ENCODE measurements at places on chromosomes 3 and 15.

DNA sequence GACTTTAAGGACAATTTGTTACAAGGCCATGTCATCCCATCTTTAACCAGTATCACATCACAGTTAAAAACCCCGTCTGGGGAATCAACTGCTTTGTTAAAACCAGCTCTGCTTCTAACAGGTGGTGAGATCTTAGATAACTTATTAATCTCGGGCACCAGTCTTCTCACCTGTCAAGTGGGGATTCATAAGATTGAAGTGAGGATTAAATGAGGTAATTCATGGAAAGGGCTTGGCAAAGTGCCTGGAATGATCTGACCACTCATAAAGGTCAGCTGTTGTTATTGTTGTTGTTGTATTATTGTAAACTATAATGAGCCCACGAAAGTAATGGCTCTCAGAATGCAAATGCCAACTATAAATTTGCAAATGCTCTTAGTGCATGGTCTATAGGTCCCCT is 30.1 kb upstream of the SLC24A5 start:
- DNase-seq = no peak

- no peak for DNase-seq
Observed at GRCh38 chr3:132047209-132047608, 12.4 kb upstream of the CPNE4 start.

DNA sequence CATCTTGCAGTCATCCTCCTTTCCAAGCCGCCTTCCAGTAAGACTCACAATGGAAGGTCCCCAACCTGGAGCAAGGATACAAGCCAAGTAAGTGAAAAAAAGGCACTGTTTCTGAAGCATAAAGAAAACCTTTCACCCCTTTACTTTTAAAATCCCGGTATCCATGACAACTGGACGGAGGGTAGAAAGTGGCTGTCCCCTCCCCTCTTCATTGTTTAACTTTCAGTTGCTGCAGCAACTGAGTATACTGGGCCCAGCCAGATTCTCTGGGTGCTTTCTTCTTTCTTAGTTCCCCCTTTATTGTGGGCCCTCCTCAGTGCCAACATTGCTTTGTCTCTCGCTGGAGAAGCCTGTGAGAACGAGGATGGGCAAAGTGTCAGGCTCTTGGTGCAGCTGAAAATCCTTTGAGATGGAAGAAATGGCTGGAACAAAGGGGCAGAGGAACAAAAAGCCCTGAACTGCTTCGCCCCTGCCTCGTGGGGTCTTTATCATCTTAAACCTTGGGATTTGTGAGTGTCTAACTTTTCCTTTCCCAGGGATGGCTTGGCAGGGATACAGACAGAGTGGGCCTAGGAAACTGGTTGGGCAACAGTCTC is 224.0 kb upstream of the RGMA start:
- DNase-seq = no peak

DNA sequence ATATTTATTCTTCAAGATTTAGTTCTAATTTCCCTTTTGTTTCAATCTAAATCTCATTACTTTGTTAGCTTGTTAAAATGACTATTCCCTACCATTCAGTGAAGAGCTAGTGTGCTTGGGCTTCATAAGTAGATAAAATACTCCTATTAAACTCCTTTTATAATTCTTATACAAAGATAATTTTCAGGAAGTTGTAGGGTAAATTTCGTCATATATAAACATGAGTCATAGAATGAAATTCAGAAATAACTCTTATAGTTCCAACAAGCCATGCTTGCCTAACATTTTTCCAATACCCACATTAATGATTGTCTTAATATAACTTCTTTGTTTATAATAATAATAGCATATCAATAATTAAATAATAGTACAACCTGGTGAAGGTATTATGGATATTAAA is 407.3 kb downstream of the NAALADL2 start:
- no peak for DNase-seq

DNA sequence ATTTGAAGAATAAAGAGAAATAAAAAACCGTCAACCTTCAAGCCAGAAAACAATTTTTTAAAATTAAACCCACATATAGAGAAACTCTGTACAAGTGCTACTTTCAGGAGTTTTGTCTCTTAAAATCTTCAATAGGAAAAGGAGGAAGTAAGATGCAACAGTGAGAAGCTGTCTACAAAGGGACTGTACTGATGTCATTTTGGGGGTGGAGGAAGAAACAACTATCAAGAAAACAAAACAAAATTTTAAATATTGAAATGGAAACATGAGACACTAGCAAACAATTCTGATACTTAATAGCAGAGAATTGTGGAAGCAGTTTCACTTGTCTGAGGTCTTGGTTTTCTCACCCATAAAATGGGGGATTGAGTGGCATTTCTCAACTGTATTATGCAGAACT is 84.4 kb downstream of the SLMAP start:
- no peak for DNase-seq

DNA sequence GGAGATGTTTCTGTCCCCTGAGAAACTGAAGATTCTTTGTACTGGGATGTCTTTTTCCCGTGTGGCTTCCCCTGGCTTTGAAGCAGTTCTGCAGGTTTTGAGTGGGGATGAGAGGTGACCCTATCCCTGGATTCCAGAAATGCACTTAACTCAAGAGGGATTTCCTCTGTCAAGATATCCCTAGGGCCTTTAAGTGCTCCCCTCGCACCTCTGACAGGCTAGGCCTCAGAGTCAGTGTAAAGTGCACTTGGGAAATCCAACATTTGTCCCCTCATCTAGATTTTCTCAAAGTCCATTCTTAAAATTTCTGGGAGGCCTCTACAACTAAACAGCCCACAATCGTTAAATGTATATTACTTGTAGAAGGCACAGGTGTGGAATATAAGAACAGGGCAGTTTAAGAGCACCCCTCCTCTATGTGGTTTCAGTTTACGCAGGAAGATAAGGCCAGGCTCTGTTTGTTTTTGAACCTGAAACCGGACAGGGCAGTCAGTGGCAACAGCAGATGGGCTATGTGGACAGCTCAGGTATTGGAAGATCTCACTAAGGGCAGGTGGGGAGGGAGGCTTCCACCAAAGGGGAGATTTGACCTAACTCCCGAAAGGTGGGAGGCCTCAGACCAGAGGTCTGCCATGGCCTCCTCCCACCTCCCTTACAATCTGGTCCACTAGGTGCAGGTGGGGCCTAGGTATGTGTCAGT is 4.8 kb downstream of the C3orf52 start:
- DNase-seq = no peak

GRCh38 chr3:188358787-188359493 is 205.0 kb downstream of the LPP start:
- DNase-seq = no peak

DNA sequence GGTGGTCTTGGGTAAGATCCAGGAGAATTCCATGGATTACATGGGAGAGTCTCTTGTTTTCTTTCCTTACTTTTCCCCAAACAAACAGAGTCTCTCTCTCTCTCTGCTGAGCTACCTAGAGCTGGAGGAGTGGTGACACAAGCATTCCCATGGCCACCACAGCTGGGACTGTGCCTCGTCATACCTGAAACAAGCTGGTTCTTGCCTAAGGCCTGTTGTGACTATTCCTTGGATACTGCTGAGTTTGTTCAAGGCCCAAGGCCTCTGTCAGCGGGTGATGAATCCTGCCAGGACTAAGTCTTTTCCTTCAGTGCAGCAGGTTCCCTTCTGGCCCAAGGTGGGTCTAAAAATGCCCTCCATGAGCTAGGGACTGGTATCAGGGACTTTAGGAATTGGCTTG is 378.1 kb upstream of the ZNF385D start:
- DNase-seq = no peak

DNA sequence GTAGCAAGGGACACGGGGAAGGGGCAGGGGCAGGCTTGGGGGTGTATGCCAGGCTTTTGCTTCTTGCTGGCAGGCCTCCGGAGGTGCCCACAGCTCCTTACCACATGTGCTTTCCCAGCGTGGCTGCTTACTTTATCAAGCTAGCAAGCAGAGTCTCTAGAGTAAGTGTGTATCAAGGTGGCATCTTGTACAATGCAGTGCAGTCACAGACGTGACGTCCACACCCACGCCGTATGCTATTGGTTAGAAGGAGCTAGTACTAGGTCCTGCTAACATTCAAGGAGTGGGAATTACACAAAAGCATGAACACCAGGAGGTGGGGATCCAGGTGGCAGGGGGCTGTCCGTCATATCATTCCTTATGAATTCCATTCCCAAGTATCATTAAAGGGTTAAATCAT is 15.3 kb upstream of the AGBL1 start:
- DNase-seq = no peak

- no peak for DNase-seq
Observed at GRCh38 chr3:58084788-58085543, 76.7 kb downstream of the FLNB start.

- DNase-seq = no peak
Observed at GRCh38 chr15:83198476-83198875, 9.1 kb downstream of the HDGFL3 start.

DNA sequence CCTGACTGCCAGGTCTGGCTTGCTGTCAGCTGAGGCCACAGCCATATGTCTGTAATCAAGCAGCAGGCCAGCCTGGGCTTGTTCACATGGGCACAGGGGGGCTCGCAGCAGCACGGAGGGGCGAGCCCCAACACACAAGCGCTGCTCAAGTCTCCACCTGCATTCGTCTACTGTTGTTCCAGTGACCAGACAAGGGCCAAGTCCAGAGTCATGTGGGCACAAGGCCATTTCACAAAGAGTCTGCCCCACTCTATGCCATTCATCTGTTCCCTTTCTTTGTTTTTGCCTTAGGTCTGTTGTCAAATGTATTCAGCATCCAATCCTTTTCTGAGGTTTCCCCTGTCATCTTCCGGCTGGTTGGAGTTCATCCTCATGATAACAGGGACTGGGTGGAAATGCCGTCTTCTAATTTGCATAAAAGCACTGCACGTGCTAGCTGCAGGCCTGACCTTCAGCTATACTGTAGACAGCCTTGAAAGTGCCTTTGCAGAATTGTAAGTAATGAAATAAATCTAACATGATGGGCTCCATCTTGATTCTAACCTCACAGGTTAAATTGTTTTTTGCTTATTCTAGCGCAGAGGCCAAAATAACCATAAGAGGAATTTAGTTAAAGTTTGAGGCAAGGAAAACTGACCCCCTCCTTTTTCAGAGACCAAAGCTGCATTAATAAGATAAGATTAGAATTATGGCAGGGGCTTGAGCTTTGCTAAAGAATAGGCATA is 28.6 kb upstream of the KBTBD12 start:
- no peak for DNase-seq

DNA sequence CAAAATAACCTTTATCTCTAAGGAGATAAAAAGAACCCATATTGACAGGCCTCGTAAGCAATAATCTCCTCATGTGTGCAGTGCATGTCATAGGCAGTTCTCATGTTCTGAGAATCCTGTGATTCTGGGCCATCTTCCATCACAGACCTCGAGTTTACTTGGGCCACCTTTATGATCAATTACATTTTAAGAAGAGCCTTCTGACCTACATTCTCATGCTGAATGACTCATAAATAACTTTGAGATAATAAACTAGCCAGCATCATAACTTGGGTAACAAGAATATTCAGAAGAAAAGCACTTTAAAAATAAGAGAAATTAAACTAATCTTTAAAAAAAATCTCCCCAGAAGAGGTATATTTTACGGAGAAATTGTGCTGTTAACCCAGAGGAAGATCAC is 310.7 kb upstream of the ZNF717 start:
- no peak for DNase-seq

DNA sequence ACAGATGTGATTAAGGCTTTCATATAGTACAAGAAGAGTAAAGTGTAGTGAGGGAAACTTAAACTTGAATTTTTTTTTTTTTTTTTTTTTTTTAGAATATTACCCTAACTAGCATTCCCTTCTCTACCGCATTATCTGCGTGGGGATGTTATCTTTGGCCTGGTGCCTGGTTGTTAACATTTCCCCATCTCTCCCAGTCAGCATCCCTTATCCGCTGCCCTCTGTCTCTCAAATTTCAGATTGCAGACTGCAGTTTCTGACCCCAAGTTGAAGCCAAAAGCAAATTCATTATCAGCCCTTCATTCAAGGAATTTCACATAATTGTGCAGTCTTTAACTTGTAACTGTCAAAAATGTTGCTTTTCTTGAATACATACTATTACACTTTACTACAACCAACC is 353.0 kb downstream of the PLOD2 start:
- no peak for DNase-seq

DNA sequence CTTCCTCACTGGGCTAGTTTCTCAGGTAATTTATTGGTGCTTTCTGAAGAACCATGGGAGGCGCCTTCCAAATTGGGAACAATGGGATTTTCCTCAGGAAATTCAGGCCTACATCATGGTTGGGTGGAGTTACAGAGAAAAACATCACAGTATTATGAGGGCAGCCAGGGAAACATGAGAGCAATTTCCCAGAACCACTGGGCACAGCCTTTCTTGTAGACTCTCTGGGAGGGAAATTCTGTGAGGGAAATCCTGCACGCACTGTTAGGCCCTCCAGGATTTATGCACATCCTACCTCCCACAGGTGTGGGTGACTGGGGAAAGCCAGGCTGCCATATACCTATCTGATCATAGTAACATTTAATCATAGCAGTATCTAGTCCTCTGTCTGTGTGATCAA is 13.2 kb downstream of the POPDC2 start:
- DNase-seq = no peak

- DNase-seq = no peak
Observed at GRCh38 chr3:60250810-60251209, 1000.4 kb downstream of the FHIT start.

DNA sequence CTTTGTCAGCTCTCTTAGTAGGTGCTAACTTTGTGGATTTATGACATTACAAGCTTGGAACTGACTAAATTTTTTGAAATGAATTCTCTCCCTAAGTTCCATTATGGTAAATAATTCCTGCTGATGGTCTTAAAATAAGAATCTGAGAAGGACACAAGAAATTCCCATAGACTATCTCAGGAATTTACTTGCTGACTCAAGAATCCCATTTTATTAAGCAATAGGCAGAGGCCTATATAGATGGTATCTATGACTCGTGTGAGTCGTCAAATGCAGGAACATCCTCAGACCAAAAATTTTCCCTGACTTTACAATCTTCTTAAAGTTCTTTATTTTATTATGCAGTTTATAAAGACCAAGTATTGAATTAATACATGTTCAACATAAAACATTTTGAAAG is 30.7 kb upstream of the CBLB start:
- no peak for DNase-seq

DNA sequence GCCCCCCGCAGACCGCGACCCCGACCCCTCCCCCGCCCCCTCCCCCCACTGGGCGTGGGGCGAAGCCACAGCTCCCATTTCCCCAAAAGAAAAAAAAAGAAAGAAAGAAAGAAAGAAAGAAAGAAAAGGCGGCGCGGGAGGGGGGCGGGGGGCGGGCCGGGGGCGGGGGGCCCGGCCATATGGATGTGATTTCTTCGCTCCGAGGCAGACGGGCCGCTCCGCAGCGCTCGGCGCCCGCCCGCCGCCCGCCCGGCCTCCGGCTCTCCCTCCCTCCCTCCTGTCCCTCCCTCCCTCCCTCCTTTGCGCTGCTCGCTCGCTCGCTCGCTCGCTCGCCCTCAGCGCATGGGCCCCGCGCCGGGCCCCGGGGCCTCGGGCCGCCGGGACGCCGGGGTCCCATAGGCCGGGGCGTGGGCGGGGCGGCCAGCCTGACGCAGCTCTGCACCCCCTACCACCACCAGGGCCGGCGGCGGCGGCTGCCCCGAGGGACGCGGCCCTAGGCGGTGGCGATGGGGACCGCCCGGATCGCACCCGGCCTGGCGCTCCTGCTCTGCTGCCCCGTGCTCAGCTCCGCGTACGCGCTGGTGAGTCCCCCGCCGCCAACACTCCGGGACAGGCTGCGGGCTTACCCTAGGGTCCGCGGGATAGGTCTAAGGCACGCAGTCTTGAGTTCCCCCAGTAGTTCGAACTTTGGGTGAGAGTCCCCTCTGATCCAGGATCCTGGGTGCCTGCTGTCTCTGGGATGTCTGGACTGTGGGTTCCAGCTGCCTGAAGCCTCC is 5.7 kb downstream of the PTH1R start:
- DNase-seq = no peak
